Activated CD8-positive, alpha-beta memory T cell treated with anti-CD3 and anti-CD28 coated beads, Interleukin-2, amount 10 ng/mL, durations not matched to agents 7 days and 5 days (primary cell): ENCODE measurements at places on chromosomes 1 and 21. TPM values are rescaled to one million over a fixed set of nuclear protein-coding genes. Genes with fewer than 3 reads are reported as not detected.

EXTL2 gene
- 2.6 TPM for total RNA-seq

TDRKH gene
- 16.4 TPM for total RNA-seq

TMCO1 gene
- 82.9 TPM for total RNA-seq

ARMH1 gene
- 17.2 TPM for total RNA-seq

GRCh38 chr1:48207536-48208075, 14.9 kb upstream of the SLC5A9 start:
- no peaks in the 10 kb centered on the region for H3K27me3 ChIP-seq
- no peak for DNase-seq
- no peak overlapping the region for H3K4me3 ChIP-seq
- no peak overlapping the region for H3K27ac ChIP-seq
- no peaks in the 10 kb centered on the region for H3K4me1 ChIP-seq
- no peaks in the 10 kb centered on the region for H3K36me3 ChIP-seq

GRCh38 chr1:10209590-10209904, 823 bp upstream of the KIF1B start:
- H3K4me3 ChIP-seq, result peak overlapping the region; percentile 81
- no peaks in the 10 kb centered on the region for H3K36me3 ChIP-seq
- H3K27ac ChIP-seq, result peak overlapping the region; percentile 70
- H3K4me1 ChIP-seq, result peaks cover 32% of the 10 kb centered on the region

DNA sequence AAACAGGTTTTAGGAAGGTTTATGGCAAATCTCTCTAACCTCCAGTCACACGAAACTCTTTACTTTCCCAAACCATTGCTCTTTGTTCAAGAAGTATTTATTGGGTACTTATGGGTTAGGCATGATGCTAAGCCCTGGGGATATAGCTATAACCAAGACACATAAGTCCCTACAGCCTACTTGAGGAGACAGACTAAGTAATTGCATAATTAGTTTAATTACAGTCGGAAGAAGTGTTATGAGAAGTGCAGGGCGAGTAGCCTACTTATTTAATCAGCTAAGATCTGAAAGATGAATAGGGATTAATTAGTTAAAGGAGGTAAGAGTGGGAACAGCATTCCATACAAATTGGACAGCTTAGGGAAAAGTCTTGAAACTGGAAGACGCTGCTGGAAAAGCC, 13.2 kb upstream of the NASP start:
- H3K27ac ChIP-seq, result no peak overlapping the region
- H3K36me3 ChIP-seq, result peaks cover 24% of the 10 kb centered on the region
- no peaks in the 10 kb centered on the region for H3K27me3 ChIP-seq

DNA sequence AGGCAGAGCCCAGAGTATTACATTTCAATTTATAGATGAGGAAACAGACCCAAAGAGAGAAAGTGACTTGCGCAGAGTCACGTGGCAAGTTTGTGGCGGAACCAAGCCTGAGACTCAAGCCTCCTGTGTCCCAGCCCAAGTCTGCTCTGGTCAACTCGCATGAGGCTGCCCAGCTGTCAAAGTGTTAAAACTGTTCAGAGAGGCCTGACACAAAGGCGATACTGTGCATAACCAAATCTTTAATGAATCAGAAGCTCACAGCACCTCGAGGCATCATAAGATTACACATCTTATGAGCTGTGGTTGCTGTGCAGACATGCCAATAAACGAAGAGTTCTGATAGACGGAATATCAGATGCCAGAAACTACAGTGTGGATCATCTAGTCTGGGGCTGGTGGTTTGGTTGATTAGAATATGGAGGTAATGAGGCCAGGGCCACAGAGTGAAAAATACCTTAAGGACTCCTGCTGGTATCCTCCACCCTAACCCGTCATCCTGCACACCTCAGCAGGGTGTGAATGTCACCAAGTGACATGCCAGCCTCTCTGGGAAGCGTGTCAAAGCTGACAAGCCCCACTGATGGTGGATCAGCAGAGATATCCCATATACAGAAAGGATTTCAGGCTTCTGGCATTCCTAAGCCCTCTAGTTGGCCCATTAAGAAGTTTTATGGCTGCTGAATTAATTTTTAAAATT, 42.2 kb downstream of the TNNT2 start:
- no peaks in the 10 kb centered on the region for H3K4me1 ChIP-seq
- H3K36me3 ChIP-seq, result no peaks in the 10 kb centered on the region
- H3K27me3 ChIP-seq, result peaks cover 16% of the 10 kb centered on the region
- DNase-seq, result no peak
